ENCODE measurements at places on chromosomes 11 and 22.

DNA sequence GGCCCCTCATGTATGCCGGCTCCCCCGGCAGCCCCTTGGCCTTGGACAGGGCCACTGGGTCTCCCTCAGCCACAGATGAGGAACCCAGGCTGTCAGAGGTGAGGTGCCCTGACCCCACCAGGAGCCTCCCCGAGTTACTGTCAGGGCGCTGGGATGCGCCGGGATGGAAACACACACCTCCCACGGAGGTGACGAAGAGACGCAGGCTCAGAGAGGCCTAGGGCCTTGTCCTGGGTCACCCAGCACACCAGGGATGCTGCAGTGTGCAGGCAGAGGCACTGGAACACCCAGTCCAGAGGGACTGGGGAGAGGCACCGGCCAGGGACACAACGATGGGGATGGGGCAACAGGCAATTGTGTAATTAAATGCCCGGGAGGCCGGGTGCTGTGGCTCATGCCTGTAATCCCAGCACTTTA lies 81.2 kb upstream of the PRR5 start:
- no peak for DNase-seq

GRCh38 chr11:37142591-37142990 lies 544.6 kb upstream of the RAG2 start:
- no peak for DNase-seq

- DNase-seq: no peak
Measured at GRCh38 chr11:77309401-77310085, 8.1 kb upstream of the GDPD4 start.

DNA sequence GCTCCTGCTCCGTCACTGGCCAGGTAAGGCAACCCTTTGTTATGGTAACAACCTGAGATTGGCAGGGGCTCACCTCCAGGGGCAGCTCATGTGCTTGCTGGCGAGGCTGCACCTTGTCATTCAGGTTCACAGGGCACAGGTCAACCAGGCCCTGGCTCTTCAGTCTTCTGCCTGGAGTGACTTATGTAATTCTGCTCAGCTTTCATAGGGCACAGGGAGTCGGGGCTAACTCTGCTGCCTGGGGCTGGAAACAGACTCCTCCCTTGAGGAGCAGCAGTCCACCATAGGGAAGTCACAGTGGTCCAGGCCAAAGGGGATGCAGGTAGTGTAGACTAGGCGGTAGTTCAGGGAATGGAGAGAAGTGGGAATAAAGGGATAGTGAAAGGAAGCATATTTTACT lies 1.5 kb upstream of the MIF start:
- DNase-seq: no peak

DNA sequence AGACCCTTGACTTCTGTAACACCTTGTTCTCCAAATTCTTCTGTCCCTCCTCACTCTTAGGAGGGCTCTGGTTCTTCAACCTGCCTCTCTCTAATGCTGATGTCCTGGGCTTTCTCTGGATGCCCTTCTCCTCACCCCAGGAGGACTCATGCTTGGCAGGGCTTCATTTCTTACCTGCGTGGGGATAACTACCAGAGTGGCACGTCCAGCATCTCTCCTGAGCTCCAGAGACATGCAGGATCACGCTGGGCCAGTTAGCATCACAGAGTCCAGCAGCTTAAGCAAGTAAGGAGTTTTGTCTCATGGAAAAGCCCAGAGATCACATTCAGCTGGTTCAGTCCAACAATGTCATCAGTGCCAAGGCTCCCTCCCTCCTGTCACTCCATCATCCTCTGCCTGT lies 36.4 kb downstream of the RTL6 start:
- DNase-seq: no peak
